G401 (cell line): ENCODE measurements at places on chromosomes 12 and 14. TPM values are rescaled to one million over a fixed set of nuclear protein-coding genes. Genes with fewer than 3 reads are reported as not detected.

GRCh38 chr12:90038289-90038688 lies 329.7 kb upstream of the ATP2B1 start:
- no peak for DNase-seq

GRCh38 chr12:59093073-59093772 lies 172.9 kb upstream of the LRIG3 start:
- no peak for DNase-seq

DNA sequence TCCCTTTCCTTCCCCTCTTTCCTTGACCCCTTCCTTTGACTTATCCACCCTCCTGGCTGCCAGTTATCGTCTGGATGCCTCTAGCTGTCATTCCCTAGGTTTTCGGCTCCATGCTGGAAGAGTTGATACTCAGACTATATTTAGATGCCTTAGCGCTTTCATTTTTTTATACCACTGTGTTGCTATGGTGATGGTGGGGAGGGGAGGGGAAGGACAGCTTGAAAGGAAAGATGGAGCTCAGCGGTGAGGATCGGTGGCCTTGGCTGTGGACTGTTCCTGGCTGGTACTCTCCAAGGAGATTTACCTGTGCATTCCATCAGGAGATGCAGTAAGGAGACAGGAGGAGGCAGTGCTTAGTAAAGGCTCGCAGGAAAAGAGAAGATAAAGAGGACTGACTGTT lies 108.7 kb downstream of the SLC8A3 start:
- DNase-seq = peak; percentile 80

DNA sequence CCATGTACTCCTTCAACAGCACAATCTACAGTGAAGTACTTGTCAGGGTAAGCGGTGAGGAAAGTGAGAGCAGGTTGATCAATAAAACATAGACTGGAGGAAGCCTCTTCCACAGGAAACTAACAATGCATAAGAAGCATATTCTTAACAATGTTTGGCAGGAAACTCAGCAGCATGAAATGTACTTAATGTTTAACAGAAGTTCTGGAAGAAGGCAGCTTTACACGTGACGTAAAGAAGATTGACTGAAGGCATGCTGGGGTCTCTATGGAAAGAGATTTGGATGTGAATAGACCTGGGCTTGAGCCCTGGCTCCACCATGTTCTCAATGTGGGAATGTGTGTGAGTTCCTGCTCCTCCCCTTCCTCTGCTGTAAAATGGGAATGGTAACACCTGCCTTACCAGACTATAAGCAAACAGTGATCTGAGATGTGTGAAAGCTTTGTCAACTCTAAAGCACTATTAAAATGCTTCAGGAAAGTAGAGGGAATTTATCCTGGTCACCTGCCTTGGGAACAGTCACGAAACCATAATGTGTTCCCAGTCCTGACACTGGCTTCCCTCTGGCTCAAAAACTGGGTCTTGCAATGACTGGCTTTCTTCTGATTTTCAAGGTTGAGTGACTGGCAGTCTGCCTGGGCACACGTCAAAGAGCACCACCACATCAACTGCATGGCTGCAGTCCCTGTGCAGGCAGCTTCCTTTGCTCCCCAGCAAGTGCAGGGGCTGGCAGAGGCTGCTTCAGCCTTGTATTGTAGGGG lies 384.6 kb downstream of the APAF1 start:
- peak; percentile 82 for DNase-seq

- no peak for DNase-seq
Observed at GRCh38 chr12:123934016-123934620, 38.5 kb downstream of the CCDC92 start.

DNA sequence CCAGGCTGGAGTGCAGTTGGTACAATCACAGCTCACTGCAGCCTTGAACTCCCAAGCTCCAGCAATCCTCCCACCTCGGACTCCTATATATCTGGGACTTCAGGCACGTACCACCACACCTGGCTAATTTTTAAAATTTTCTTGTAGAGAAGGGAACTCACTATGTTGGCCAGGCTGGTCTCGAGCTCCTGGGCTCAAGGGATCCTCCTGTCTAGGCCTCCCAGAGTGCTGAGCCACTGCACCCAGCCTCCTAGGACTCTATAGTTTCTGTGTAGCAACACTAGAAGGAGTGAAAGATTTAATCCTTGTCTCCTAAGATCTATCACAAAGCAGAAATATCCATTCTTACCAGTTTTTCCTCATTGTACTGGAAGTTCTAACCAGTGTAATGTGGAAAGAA lies 4.3 kb upstream of the APOF start:
- no peak for DNase-seq

DNA sequence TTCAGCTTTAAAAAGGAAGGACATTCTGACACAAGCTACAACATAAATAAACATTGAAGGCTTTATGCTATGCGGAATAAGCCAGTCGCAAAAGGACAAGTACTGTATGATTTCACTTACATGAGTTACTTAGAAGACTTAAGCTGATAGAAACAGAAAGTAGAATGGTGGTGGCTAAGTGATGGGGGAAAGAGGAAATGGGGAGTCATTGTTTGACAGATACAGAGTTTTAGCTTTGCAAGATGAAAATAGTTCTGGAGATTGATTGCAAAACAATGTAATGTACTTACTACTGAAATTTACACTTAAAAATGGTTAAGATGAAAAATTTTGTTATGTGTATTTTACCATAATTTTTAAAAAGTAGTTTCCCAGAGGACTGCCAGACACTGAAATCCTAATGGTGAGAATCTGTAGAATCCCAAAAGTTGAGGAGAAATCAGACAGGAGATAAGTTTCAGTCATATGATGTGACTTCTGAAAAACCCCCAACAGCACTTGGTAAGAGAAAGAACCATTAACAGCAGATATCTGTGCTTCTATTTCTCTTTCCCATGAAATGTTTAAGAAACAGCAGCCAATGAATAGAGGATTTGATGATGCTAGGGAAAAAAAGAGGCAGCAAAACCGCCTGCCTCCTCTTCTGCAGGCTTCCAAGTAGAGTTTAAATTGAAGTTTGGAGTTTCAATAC lies 16.6 kb upstream of the CLEC2A start:
- no peak for DNase-seq

DNA sequence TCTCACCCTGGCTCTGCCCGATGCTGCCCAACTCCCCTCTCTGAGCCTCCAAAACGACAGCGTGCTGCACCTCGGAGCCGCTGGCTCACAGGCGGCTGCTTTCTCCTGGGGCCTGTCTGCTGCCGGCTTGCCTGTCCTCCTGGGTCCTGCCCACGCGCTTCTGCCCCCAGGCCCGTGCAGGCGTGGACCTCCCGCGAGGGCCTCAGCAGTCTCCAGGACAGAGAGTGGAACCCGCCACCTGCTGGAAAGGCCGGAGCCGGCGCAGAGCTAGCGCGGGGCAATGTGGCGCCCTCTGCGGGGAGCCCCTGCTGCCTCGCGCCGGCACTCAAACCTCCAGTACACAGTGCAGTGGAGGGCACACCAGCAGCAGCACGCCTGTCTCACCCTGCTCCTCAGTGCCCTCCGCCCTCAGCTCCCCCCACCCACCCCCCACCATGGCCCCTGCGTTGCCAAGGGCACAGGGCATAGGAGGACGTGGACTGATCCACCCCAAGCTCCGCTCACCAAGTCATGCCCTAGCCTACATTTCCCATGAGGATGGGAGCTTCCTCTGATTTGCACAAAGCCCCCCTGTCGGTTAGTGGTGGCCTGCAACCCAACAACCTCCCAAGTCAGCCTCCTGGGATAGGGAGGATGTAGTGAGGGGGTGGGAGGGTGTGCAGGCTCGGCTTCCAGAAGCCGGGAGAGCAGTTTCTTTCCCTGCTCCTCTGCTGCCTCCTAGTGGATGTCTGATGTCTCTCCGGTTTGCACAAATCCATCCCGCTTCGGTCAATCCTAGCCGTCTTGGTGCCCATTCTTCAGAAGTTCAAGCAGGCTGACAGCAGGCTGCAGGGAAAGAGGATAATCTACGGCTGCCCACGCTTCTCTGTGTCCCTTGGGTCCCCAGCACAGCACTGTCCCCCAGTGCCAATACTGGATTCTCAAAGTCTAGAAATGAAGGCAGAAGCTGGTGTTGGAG lies 25.2 kb downstream of the KRT8 start:
- peak; percentile 90 for DNase-seq

DNA sequence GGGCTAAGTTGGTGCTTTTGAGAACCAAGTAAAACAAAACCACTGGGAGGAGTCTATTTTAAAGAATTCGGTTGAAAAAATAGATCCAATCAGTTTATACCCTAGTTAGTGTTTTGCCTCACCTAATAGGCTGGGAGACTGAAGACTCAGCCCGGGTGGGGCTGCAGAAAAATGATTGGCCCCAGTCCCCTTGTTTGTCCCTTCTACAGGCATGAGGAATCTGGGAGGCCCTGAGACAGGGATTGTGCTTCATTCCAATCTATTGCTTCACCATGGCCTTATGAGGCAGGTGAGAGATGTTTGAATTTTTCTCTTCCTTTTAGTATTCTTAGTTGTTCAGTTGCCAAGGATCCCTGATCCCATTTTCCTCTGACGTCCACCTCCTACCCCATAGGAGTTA lies 1.8 kb upstream of the RAB5B start:
- DNase-seq = peak; percentile 37

DNA sequence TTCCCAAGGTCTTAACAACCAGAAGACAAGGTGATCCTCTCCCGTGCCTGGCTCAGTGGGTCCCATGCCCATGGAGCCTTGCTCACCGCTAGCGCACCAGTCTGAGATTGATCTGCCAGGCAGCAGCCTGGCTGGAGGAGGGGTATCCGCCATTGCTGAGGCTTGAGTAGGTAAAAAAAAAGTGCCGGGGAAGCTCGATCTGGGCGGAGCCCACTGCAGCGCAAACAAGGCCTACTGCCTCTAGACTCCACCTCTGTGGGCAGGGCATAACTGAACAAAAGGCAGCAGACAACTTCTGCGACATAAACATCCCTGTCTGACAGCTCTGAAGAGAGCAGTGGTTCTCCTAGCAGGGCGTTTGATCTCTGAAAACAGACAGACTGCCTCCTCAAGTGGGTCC lies 104.0 kb downstream of the C14orf39 start:
- no peak for DNase-seq

DNA sequence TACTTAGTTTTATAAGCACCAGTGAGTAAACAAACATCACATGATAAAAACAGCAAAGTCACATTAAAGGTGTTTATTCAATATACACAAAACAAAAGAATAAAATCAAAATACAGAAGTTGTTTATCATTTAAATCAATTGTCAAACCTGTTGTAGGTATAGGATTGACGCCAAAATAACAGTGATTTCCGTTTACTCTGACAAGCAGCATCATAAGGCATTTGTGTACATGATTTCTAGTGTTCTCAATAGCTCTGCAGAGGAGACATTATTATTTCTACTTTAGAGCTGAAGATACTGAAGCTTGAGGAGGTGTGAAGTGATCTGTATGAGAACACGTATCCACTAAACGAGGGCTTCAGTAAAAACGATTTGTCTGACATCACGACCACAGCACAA lies 171.9 kb downstream of the CCDC59 start:
- no peak for DNase-seq

Gene LTB4R
- 1.6 and 5.7 TPM in 2 replicates for total RNA-seq

Gene ZBTB42
- total RNA-seq = 14.3 and 25.3 TPM in 2 replicates
